A549 treated with GW870086 at 1 μM for 4 hours (cell line): ENCODE measurements at places on chromosomes 4 and X. TPM values are rescaled to one million over a fixed set of nuclear protein-coding genes. Genes with fewer than 3 reads are reported as not detected.

ZNF280C gene
- 2.1 to 3.1 TPM (median 2.8 TPM) in 5 replicates for total RNA-seq

MGAT4D gene
- total RNA-seq, result not detected in 5 replicates

SHOX gene
- total RNA-seq, result not detected in 5 replicates

GIMD1 gene
- total RNA-seq, result not detected in 5 replicates
